ENCODE measurements at places on chromosomes 7 and 10. TPM values are rescaled to one million over a fixed set of nuclear protein-coding genes. Genes with fewer than 3 reads are reported as not detected.
A peak's percentile ranks its signal among the peaks of the same experiment; 100 is the strongest.

DNA sequence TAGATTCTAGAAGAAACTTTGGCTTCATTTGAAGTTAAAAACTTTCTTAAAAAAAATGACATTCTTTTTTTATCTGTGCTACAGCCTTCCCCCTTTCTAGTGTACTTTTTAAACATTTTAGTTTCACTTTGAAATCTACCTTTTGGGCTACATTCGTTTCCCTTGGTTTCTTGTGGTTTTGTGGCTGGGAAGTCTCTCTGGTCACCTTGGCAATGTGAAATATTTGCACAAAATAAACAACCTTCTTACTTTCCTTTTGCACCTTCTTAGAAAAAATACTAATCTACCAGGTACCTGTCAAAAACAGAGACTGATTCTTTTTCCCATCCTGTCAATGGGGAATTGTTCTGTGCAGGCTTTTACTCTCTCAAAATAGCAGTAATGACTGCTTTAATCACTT is 350.2 kb downstream of the GATA3 start:
- peak overlapping the region; percentile 47 for H3K4me3 ChIP-seq
- H3K4me1 ChIP-seq = peaks cover 60% of the 10 kb centered on the region
- H3K36me3 ChIP-seq = no peaks in the 10 kb centered on the region

DNA sequence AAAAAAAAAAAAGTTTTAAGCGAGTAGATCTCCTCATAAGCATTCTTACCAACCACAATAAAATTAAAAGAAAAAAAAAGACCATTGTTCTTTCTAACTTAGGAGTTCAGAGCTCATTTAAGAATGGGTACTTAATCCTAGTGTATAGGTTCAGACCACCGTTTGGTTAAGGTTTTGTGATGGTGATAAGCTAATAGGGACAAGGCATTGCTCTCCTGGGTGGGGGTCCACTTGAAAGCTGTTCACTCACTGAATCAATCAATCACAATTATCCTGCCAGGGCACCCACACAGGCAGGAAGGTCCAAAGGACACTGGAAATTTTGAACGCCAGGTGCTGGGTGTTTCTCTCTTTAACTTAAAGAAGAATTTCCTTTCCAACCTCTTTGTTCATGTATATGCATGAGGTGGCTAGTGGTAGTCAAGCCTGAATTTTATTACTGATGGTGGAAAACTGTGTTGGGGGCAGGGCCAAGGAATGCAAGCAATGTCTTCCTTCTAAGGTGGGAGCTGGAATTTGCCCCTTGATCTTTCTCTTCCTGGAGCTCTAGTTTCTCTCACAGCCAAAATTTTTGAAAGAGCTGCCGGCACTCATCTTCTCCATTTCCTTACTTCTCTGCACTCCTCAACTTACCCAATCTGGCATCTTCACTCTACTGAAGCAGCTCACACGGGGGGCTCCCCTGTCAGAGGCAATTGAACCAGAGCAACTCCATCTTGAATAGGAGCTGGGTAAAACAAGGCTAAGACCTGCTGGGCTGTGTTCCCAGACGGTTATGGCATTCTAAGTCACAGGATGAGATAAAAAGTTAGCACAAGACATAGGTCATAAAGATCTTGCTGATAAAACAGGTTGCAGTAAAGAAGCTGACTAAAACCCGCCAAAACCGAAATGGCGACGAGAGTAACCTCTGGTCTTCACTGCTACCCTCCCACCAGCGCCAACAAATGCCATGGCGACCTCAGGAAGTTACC is 7.5 kb upstream of the FAM131B start:
- H3K27ac ChIP-seq = no peak overlapping the region
- H3K27me3 ChIP-seq = peaks cover 3% of the 10 kb centered on the region
- no peak for DNase-seq

The OPN1SW gene
- total RNA-seq = not detected

The ENTPD1 gene
- total RNA-seq = 1.2 TPM
